Large intestine (tissue), 12 donors: ENCODE measurements at places on chromosomes 3 and 15.
A peak's percentile ranks its signal among the peaks of the same experiment; 100 is the strongest.

- DNase-seq = no peak
These were observed 183.1 kb upstream of the KCNMB2 start for GRCh38 chr3:178353006-178353694.

GRCh38 chr15:91336687-91337086, 236.6 kb downstream of the SV2B start:
- DNase-seq = no peak

- DNase-seq = no peak
These were observed 9.2 kb downstream of the NDUFB5 start for GRCh38 chr3:179613807-179614206.

DNA sequence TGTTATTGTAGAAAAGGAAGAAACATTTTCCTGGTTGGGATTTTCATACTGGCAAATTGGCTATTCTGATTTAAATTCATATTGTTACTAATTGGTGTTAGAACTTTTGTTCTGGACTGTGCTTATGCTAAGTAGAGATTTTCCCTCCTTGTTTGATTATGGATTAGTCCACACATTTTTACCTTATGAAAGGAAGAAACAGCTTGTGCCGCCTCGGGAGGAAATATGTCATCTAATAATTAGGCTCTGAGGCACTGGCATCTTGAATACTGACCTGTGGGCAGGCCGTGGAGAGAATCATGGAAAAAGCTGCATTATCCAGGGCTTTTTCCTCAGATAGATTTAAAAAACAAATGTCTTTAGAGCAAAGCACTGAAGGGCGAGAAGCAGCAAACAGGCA, 344.3 kb upstream of the TBL1XR1 start:
- no peak for DNase-seq

DNA sequence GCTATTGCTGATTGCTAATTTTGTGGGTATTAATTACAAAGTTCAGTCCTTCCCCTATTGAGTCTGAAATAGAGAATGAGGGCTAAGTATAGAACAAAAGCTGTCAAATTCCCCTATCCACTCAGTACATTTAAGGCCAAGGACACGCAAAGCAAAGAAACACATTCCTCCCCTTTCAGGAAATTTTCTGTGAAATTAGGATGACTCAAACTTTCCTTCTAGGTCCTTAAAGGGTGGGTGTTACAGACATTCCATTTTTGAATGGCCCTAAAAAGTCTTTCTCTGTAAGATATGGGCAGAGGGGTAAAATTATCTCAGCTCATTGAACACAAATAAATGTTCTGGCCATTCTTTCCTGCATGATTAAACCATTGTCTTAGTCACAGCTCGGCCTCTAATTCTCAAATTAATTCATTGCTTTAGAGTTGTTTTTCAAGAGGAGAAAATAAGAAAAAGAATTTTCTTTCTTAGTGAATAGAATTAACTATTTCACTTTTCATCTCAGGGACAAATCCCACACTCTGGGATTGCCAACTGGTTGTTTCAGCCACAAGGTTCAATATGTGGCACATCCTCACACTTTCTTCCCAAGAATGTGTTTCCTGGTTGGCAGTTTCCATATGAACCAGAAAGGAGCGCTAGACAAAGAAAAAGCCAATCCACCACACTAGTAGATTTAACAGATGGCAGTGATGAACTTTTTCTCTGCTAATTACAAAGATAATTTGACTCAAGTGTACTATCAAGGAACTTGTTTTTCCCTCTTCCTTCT, 424.1 kb downstream of the ZNF385D start:
- peak; percentile 0 for DNase-seq

- no peak for DNase-seq
These were observed 211.4 kb upstream of the EPHA3 start for GRCh38 chr3:88896026-88896425.

DNA sequence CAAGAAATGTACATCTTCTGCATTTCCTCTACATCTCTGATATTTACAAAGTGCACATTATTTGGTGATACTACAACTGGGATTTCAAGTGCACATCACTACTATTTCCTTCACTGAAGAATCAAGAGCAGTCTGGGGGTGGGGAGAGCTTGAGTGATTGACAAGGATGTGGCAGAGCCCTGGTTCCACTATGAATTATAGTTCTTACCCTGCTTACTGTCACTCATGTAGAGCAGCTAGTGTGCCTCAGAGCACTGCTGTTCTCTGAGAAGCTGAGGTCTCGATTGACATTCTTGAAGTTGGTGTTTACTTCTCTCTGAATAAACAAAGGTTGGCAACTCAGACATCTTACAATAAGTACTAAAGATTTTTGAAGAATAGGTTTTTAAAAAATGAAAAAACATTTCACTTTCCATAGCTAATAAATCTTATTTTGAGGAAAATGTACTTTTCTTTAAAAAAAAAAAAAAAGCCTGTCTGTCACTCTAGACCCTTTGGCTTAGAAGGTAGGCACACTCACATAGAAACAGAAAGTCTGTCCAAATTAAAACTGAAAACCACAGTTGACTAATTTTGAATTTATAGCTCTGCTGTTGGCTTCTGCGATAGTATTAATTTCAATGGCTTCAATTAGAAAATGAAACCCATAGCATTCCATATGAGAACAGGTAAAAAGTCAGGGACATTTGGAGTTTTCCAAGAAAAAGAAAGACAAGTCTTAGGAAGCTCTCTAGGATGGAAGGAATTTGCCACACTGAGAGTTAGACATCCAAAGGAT, 5.6 kb downstream of the GREM1 start:
- DNase-seq = no peak

DNA sequence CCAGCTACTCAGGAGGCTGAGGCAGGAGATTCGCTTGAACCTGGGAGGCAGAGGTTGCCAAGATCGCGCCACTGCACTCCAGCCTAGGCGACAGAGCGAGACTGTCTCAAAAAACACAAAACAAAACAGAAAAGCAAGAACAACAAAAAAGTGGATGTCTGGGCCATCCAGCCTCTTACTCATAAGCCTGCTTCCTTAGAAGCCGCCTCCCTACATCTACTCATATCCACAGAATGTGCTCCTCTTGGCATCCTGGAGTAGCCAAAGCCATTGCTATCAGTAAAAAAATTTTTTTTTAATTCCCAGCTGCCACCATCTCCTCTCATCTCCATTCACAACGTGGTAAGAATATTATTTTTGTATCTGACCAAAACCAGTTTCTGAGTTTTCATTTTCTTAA, 10.8 kb downstream of the ZSCAN2 start:
- no peak for DNase-seq

GRCh38 chr3:46693892-46694226, 380 bp upstream of the ALS2CL start:
- DNase-seq = no peak

DNA sequence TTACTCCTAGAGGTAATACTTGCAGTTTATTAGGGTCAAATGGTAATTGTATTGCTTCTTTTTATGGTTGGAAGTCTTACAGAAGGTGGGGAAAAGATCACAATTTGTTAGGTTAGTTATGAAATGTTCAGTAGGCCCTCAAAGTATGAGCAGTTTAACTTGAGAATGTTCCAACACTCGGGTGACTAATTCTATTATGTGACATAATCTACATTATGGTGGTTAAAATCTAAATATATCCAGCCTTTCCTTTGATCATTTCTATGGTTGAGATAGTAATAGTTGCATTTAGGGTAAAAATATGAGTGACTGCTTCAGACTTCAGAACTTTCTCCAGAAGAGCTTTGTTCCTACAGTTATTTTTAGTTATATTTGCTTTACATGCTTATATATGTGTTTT, 19.6 kb upstream of the FBXO22 start:
- DNase-seq = no peak

- no peak for DNase-seq
These were observed 3.7 kb upstream of the GASK1A start for GRCh38 chr3:42975456-42975855.

DNA sequence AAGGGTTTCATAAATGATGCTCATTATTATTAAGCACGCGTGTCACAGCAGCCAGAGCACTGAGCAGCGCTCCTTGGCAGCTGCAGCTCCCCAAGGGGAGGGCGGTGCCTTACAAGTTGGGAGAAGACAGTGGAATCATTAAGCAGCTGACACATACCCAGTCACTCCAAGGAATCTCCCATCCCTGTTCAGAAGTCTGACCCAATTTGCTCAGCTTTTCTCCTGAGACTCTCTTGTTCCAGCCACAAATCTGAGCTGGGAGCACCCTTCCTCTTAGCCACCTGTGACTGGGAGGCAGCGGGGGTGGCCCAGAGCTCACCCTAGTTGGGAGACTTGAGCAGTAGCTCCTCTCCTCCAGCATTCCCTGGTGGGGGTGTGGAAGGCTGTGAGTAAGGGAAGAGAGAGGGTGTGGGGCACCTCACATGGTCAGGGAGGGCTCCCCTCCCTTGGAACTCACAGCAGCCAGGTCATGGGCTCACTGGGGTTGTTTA, 64.3 kb downstream of the DUT start:
- DNase-seq = no peak

GRCh38 chr15:45320581-45321205, 57.7 kb downstream of the GATM start:
- no peak for DNase-seq

DNA sequence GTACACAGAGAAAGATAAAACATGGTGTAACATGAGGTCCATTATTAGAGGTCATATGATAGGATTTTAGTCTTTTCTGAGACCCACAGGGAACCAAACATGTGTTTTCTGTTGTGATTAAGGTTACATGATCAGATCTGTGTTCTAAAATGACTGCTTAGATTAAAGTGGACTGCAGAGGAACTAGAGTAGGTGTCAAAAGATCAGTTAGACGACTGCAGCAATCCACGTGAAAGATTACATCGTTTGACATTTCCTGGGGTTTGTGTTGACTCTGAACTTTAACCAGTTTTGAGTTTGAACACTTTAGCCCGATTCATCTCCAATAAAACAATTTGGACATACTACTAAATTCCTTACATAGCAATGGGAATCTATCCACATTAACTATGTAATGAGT, 5.1 kb downstream of the MIX23 start:
- DNase-seq = no peak

DNA sequence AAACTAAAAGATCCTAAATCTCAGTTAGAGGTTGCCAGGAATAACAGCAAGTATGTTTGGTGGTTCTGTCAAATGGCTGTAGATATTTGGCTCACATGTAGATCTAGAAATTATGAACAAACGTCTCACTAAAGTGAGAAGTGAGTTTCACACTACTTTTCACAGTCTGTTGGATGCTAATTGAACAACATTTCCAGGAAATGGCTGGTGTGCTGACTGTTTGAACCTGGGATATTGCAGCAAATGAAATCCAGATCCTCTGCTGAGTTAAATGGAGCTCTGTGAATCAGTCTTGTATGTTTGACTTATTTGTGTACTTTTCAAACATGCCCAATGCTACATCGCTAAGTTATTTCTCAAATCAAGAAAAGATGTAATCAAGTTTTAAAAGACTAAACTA, 21.3 kb upstream of the RSL24D1 start:
- no peak for DNase-seq

DNA sequence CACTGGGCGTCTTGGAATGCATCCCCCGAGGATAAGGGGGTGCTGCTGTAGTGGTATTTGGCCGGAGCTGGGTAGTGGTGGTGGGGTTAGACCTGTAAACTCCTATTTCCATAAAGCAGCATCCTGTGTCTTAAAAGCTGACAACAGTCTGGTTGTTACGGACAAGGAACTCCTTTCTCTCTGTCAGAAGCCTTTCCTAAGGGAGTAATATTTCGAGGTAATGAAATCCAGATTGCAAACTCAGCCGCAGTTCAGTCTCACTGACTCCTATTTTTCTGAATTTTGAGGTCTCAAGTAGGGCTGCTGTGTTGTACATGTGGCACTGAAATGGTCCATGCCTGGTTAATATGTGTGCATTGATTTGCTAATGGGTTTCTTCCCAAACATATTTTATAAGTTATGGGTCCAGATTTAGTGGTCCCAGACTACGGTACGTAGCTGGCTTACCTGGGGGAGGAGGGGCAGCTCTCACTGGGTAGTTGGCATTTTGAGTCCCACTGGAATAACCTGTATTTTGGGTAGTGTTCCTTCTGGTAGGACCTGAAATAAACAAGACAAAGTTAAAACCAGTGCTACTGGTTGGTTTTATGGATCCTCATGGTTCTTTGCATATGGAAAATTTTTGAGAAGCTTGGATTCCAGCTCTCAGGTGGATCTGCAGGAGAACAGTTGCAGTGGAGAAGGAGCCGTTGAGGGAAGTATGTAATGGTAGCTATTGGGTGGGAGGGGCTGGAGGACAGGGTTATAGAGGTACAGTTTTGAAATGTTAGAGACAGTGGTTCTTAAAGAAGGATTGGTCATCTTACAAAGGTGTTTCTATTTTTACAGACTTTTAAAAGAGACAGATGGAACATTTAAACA, 48.6 kb upstream of the LDHAL6B start:
- no peak for DNase-seq

DNA sequence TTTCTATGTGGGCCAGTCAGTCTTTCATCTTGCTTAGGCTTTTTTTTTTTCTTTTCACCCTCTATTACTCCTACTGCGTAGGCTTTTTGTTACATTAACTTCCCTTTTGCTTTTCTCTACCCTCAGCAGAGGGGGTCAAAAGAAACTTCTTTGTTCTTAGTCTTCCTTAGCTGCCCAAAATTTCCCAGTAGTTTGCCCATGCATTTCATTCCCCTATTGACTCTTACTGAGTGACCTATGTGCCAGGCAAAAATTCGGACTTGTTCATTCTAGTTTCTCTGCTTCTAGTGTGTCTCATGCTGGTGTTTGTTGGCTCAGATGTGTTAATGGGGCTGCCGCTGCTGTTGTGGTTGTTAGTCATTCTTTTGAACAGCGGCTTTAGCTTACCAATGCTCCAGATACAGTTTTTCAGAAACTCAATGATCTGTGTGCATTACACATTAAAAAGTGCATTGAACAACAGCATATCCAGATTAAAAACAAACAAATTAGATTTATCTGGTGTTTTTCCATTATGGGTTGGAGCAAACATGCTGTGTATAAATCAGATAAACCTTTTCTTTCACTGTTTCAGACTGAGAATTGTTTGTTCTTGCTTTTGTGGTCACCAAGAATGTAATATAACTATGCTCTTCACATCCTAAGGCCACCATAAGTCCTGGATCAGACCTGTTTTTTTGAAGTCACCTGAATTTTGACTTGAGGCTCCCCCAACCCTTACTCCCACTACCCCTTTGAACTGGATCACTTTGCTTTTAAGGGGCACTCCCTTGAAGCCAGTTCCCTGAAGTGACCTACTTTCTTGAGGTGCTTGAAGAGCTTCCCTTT, 43.1 kb downstream of the PDE8A start:
- DNase-seq = no peak

GRCh38 chr3:147836330-147836729, 427.2 kb downstream of the ZIC1 start:
- DNase-seq = no peak
